CD4-positive, alpha-beta T cell (primary cell): ENCODE measurements at places on chromosomes 6 and 20. TPM values are rescaled to one million over a fixed set of nuclear protein-coding genes. Genes with fewer than 3 reads are reported as not detected.

- no peak overlapping the region for H3K27ac ChIP-seq
- no peaks in the 10 kb centered on the region for H3K27me3 ChIP-seq
- peaks cover 68% of the 10 kb centered on the region for H3K36me3 ChIP-seq
- H3K4me1 ChIP-seq: no peaks in the 10 kb centered on the region
- DNase-seq: no peak
- H3K4me3 ChIP-seq: no peak overlapping the region
Observed at GRCh38 chr6:158760618-158761250, 58.4 kb downstream of the EZR start.

- DNase-seq: no peak
- H3K36me3 ChIP-seq: peaks cover 13% of the 10 kb centered on the region
- peaks cover 52% of the 10 kb centered on the region for H3K4me1 ChIP-seq
- H3K27ac ChIP-seq: no peak overlapping the region
- H3K27me3 ChIP-seq: no peaks in the 10 kb centered on the region
- H3K4me3 ChIP-seq: no peak overlapping the region
Observed at GRCh38 chr20:50543326-50543725, 33.1 kb downstream of the PTPN1 start.

GRCh38 chr6:72832271-72832670, 210.4 kb downstream of the KCNQ5 start:
- no peak overlapping the region for H3K27ac ChIP-seq
- H3K4me3 ChIP-seq: no peak overlapping the region
- no peak for DNase-seq

Gene NRSN1
- not detected for total RNA-seq
